AG10803 (cell line): ENCODE measurements at places on chromosomes 7 and 10.
A peak's percentile ranks its signal among the peaks of the same experiment; 100 is the strongest.

GRCh38 chr7:107123392-107123791 lies 45.4 kb upstream of the HBP1 start:
- DNase-seq, result no peak

GRCh38 chr7:91079487-91079886 lies 184.7 kb upstream of the FZD1 start:
- peak; percentile 71 for DNase-seq

GRCh38 chr10:113119801-113120200 lies 169.8 kb downstream of the TCF7L2 start:
- DNase-seq, result no peak

DNA sequence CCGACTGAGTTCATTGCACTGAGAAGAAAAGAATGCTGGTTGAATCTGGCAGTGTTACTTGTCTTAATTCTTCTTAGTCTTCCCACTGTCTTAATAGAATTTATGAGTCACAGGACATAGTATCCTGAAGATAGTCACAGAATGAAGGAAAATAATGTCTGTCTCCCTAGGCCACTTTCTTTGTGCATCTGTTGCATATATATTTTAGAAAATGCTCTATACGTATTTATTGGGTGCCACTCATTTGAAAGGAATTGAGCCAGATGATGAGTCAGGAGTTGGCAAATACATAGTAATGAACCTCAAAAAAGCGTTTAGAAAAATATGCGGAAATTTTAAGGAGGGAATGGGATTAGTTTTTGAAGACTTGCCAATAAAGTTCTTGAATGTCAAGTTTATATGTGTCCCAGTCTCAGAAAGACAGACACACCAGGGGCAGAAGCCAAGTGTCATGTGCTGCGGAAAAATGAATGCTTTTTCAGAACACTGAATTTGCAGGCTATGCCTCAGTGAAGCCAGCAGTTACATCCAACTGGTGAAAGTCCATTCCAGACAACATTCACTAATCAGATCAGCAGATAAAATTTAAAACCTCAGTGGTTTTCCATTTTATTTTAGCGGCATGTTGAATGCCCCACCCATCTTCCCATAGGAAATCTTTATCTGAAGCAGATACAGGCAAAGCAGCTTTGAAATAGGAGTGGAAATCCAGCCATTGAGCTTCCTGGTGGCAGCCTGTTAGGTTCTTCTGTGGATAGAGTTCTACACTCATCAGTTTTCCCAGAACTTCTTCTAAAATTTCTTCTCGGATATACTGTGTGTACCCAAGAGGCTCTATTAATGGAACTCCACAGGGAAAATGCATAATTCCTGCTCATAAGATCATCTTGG lies 308.4 kb downstream of the BICC1 start:
- peak; percentile 65 for DNase-seq

DNA sequence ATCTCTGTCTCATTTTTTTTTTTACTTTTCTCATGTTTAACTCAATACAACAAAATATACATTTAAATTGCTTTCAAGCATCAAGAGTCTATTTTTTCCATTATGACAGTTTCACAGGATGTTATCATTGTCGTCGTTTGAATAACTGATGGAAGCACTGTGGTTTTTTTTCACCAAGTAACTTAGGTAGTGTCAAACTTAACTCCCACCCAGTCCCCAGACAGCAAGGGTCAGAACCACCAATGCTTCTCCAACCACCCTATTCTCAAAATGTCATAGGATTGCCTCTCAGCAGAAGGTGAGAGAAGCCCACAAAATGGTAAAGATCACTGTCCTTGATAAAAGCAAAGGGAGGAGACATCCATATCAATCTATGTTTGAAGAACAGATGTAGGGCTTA lies 339.4 kb downstream of the SFMBT2 start:
- DNase-seq, result no peak

DNA sequence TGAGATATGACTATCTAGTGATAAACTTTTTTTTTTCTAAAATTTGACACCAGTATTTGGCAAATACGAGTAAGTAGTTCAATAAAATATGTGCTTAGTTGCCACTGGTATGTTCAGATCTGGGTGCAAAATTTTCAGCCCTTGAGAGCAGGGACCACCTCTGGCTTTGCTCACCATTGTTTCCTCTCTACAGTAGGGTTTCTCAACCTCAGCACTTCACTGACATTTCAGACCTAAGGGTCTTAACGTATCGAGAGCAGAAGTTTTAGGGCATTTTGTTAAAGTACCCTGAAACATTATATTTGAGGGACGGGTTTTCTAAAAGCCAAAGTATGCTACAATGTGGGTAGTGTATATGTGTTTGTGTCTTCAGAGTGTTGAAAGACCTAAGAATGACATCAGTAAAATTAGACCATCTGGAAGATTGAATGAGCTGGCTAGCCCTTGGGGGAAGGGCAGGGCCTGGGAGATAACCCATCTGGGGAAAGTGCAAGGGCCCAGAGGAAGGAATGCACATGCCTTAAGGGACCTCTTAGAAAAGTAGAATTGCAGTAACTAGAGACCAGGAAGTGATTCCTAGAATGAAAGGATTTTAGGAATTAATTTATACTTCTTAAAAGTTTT lies 11.8 kb downstream of the BZW2 start:
- DNase-seq, result peak; percentile 91

GRCh38 chr7:65397730-65398142 lies 24.1 kb downstream of the ZNF92 start:
- DNase-seq, result no peak

DNA sequence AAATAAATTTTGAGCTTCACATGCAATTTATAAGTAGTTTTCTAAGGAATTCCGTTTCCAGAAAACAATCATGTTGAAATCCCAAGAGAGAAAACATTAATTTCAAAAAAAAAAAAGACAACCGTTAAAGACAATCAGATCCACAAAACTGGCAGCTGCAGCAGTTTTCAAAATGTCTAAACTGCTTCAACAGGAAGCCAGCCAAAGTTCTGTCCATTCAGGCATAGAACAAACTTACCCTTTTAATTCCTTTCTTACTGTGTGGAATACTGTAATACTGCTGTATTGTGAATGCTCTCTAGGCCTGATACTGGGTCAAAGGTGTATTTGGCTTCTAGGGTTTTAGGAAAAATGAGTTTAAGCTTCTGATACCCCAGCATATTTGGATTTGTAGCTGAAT lies 31.6 kb downstream of the HOXA1 start:
- peak; percentile 63 for DNase-seq

DNA sequence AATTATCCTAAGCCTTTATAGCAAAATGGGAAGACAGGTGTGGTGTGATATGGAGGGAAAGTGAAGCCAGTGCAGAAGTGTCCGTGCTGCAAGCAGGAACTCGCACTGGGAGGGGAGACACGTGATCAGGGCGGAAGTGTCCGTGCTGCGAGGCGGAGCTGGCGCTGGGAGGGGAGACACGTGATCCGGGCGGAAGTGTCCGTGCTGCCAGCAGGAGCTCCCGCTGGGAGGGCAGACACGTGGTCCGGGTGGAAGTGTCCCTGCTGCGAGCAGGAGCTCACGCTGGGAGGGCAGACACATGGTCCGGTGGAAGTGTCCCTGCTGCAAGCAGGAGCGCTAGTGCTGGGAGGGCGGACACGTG lies 40.5 kb upstream of the PRKAR1B start:
- DNase-seq, result peak; percentile 17

GRCh38 chr7:150663802-150664494 lies 21.6 kb upstream of the GIMAP2 start:
- DNase-seq, result no peak

- no peak for DNase-seq
These were observed 21.5 kb downstream of the GET4 start for GRCh38 chr7:897771-898376.

- DNase-seq, result no peak
These were observed 28.7 kb upstream of the ARHGAP22 start for GRCh38 chr10:48633381-48634197.

DNA sequence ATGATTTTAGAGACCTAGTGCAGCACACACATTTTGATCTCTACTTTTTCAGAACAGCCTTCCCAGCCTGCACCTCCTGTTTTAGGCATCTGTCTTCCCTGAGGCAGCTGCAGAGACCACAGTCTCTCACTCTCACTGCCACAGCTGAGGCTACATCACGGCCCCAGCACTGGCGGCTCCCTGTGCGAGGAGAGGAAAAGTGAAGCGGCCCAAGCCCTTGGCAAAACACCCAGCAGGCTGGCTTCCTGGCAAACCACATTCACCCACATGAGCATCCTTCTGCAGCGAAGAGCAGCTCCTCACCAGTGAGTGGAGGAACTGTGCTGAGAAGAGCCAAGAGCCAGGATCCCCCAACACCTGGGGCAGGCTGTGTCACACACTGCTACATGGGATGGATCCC lies 14.0 kb downstream of the HUS1 start:
- DNase-seq, result no peak

DNA sequence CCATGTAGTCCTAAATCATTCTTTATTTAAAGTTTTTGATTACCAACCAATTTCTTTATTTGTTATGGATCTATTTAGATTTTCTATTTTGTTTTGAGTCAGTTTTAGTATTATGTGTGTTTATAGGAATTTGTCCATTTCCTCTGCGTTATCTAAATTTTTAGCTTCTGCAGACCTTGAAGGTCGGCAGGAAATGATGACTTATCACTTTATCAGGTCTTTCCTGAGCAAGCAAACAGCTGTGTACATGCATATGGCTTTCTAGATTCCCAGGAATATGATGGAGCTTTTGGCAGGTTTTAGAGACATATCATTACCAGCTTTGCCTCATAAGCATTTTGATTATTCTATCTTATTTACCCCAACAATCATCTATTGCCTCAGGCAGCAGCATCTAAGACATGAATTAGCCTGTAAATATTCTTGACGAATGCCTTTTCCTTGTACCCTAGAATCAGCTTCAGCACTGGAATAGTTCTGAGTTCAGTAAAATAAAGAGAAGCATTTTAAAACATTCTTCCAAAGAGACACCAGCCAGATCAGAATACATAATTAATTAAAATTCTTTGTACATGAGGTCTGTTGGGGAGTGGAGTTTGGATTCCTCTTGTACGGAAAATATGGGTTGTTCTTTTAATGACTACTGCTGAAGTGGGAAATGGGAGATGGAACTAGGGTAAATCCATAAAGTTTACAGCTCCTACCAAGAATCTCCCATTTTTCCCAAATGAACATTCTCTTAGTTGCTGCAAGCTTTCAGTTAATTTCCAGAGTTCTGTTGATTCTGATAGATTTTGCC lies 408.8 kb upstream of the SEMA3C start:
- peak; percentile 13 for DNase-seq

DNA sequence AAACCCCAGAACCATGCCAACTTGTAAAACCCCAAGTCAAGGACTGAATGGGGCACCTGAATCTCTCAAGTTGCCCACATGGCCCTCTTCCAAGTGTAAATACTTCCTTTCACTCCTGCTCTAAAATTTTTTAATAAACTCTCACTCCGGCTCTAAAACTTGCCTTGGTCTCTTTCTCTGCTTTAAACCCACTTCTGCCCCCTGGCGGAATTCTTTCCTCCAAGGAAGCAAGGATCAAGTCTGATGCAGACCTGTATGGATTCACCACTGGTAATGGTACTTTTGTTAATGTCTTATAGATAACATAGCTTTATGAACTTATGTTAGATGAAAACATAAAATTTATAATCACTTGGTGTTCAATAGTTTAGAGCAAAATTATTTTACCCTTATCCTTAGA lies 33.8 kb downstream of the SLC16A9 start:
- DNase-seq, result no peak

DNA sequence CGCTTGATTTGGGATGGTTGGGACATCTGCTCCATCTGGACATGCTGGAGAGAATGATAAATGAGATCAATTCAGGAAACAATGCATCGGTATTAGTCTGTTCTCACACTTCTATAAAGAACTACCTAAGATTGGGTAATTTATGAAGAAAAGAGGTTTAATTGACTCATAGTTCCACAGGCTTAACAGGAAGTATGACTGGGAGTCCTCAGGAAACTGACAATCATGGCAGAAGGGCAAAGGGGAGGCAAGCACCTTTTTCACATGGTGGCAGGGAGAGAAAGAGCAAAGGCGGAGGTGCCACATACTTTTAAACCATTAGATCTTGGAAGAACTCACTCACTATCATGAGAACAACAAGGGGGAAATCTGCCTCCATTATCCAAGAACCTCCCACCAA lies 16.8 kb upstream of the TSPAN12 start:
- DNase-seq, result no peak

GRCh38 chr7:130486114-130486953 lies 5.6 kb upstream of the MEST start:
- DNase-seq, result no peak

DNA sequence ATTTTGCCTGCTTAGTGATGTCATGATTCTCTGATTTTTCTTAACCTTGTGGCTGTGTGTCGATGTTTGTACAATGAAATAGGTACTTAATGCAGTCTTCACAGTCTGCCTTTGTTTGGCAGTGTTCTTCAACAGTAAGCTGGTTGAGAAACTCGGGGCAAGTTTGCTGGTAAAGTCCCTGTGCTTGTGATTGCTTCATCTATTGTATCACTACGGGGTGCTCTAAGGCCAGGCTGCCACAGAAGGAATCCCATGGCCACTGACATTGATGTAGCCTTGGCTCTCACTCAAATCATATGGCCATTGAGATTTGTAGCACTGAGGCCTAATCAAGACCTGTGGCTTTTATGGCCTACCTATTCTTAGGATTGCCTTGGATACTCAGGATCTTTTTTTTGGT lies 33.5 kb upstream of the PRSS37 start:
- no peak for DNase-seq

- peak; percentile 27 for DNase-seq
These were observed 163.1 kb upstream of the NPVF start for GRCh38 chr7:25391295-25391861.

- DNase-seq, result no peak
These were observed 7.0 kb upstream of the DNAJC1 start for GRCh38 chr10:22010539-22010938.

DNA sequence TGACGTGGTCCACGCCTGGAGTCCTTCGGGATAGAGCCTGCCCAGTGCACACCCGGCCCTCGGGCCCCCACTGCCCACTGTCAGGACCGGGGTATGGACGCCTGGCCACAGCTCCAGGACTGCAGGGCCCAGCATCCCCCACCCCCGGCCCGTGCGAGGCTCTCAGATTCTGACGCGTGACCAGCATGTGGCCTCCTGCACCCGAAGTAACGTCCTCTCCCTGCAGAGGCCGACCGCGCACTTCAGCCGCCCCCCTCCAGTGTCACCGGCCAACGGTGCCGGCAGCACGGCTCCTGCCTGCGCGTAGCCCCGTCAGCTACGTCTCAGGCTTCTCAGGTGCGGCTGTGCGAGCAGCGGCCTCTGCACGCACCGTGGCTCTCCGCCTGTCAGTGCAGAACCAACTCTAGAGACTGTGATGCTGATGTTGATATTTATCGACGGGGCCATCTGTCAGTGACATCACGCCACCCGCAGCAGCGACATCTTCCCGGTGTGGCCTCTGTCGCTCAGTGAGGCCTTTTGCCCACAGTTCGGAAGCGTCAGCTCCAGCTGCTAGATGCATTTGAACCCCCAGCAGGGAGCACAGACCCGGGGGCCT lies 40.1 kb upstream of the ADGRA1 start:
- no peak for DNase-seq
